ENCODE measurements at places on chromosomes 11 and 22. TPM values are rescaled to one million over a fixed set of nuclear protein-coding genes. Genes with fewer than 3 reads are reported as not detected.
A peak's percentile ranks its signal among the peaks of the same experiment; 100 is the strongest.

DNA sequence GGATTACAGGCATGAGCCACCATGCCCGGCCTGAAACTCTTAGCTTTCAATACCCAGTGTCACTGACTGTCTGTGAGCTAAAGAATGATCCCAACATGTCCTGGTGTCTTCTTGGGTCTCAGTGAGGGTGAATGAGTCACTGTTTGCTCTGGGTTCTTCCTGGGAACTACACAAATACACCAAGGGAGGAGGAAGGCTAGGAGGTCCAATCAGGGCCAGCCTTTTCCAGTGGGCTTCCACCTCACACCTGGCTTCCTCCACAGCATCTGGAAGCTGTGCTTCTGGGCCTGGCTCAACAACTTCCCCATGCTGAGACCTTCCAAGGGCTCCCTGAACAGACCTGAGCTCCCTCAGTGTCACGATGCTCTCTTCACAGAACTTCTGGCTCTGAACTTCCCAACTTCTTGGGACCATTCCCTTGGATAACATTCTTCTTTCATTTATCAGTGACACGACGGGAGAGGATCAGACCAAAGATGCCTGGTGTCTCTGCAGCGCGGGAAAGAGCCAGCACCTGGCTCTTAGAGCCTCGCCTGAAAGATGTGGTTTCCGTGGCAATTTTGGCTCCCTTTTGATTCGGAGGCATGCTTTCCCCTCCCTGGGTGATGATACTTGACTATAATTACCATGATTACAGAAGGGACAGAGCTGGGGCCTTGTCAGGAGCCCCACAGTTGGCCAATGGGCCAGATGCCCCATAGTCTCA lies 22.3 kb upstream of the CHRM4 start:
- no peak for DNase-seq
- no peaks in the 10 kb centered on the region for H3K4me1 ChIP-seq
- no peaks in the 10 kb centered on the region for H3K27me3 ChIP-seq
- H3K27ac ChIP-seq = no peak overlapping the region
- H3K4me3 ChIP-seq = no peak overlapping the region

DNA sequence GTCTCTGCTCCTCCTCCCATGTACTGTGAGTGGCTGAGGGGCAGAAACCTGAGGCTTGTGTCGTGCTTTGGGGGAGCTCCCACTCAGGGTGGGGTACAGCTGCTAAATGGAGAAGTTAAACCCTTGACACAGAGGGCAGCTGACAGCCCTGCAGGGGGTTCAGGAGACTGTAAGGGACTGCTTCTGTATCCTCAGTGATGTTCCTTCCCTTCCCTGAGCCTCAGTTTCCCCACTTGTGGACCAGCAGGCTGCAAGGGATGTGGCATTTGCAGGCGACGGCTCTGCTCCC lies 15.6 kb downstream of the SYNGR1 start:
- H3K27ac ChIP-seq = no peak overlapping the region
- no peak for DNase-seq
- no peaks in the 10 kb centered on the region for H3K27me3 ChIP-seq
- H3K36me3 ChIP-seq = no peaks in the 10 kb centered on the region

DNA sequence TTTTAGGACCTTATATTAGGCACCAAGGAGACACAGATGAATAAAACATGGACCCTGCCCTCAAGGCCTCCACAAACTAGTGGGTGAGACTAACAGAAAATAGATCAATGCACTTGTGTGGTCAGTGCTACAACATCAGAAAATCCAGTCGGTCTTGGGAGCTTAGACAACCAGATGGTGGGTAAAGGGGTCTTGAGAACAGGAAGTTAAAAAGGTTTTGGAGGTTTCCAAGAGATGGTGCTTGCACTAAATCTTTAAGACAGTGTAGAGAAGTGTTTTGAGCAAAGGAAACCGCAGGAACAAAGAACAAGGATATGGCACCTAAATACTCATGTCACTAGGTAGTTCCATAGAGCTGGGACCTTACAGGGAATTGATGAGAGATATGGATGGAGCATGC lies 56.2 kb downstream of the GALNT18 start:
- H3K27ac ChIP-seq = no peak overlapping the region
- H3K4me1 ChIP-seq = peaks cover 10% of the 10 kb centered on the region
- H3K27me3 ChIP-seq = peaks cover 6% of the 10 kb centered on the region
- no peaks in the 10 kb centered on the region for H3K36me3 ChIP-seq
- DNase-seq = no peak

GRCh38 chr11:92651159-92651558 lies 318.3 kb upstream of the MTNR1B start:
- no peaks in the 10 kb centered on the region for H3K36me3 ChIP-seq
- H3K27ac ChIP-seq = no peak overlapping the region
- no peaks in the 10 kb centered on the region for H3K4me1 ChIP-seq

GRCh38 chr11:69425895-69426544 lies 55.4 kb upstream of the LINC01488 start:
- H3K36me3 ChIP-seq = no peaks in the 10 kb centered on the region
- no peaks in the 10 kb centered on the region for H3K4me1 ChIP-seq
- H3K27me3 ChIP-seq = no peaks in the 10 kb centered on the region
- no peak for DNase-seq

GRCh38 chr11:86589856-86590589 lies 82.4 kb downstream of the ME3 start:
- H3K27ac ChIP-seq = no peak overlapping the region
- no peaks in the 10 kb centered on the region for H3K27me3 ChIP-seq
- no peaks in the 10 kb centered on the region for H3K36me3 ChIP-seq
- H3K4me3 ChIP-seq = no peak overlapping the region
- DNase-seq = no peak
- peaks cover 10% of the 10 kb centered on the region for H3K4me1 ChIP-seq

DNA sequence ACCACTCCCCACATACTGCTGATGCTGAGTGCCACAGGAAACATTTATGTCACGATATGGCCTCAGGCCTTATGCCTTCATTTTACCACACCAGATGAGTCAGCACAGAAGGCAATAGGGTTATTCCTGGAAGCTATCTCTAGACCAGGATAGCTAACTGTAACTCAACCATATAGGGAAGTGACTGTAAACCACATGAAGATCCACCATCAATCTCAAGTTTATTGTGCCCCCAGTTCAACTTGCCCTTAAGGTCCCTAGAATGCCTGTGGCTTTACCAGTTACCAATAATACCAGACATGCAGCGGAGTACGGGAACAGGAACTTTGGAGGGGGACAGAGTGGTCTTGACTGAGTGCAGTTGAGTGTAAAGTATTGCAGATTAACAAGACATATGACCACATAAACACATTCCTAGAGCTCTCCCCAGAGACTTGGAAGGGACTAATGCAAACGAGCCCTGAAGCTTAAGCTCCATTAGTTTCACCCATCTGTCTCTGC lies 180.9 kb downstream of the KIF18A start:
- DNase-seq = peak; percentile 6
- no peaks in the 10 kb centered on the region for H3K4me1 ChIP-seq
- H3K4me3 ChIP-seq = no peak overlapping the region
- no peaks in the 10 kb centered on the region for H3K27me3 ChIP-seq
- no peaks in the 10 kb centered on the region for H3K36me3 ChIP-seq

- H3K27me3 ChIP-seq = no peaks in the 10 kb centered on the region
- no peak for DNase-seq
- H3K36me3 ChIP-seq = no peaks in the 10 kb centered on the region
- H3K4me1 ChIP-seq = no peaks in the 10 kb centered on the region
These were observed 25.4 kb upstream of the MS4A6A start for GRCh38 chr11:60208146-60208895.

DNA sequence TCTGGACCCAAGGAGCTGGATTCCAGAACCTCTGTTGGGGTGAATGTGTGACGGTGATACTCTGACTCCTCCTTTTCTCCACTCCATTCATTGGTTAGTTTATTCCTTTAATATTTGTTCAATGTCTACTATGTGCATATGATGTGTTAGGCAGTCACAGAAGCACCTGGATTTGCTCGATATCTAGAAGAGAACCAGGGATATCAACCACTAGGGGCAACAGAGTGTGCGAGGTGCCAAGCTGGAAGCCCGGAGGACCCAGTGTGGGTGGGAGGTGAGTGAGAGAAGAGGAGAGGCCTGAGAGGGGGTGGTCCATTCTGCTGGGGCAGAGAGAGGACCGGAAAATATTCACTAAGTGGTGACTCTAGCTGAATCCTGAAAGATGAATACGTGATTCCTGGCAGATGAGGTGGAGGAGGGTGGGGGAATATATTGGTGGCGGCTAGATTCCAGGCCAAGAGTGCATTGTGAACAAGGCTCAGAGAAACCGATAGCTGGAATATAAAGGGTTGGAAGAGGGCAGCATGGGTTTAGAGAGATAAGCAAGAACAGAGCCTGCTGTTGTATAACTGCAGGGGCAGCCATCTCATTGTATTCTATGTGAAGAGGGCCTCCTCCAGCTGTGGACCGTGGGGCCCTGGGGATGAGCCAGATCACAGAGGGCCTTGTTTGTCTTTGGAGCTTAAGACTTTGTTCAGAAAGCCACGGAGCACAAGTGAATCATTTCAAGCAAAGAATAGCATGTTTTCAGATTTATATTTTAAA lies 6.9 kb upstream of the TIMP3 start:
- H3K4me1 ChIP-seq = no peaks in the 10 kb centered on the region
- no peaks in the 10 kb centered on the region for H3K36me3 ChIP-seq
- no peak overlapping the region for H3K4me3 ChIP-seq
- H3K27me3 ChIP-seq = no peaks in the 10 kb centered on the region

GRCh38 chr11:36014898-36015665 lies 71.2 kb downstream of the LDLRAD3 start:
- no peak overlapping the region for H3K4me3 ChIP-seq
- peak; percentile 43 for DNase-seq
- peaks cover 13% of the 10 kb centered on the region for H3K4me1 ChIP-seq
- H3K36me3 ChIP-seq = no peaks in the 10 kb centered on the region
- no peaks in the 10 kb centered on the region for H3K27me3 ChIP-seq

- peaks cover 36% of the 10 kb centered on the region for H3K4me1 ChIP-seq
- no peaks in the 10 kb centered on the region for H3K27me3 ChIP-seq
- no peak overlapping the region for H3K4me3 ChIP-seq
- H3K36me3 ChIP-seq = no peaks in the 10 kb centered on the region
- no peak overlapping the region for H3K27ac ChIP-seq
These were observed 21.3 kb upstream of the GRAMD4 start for GRCh38 chr22:46598737-46599424.

- no peaks in the 10 kb centered on the region for H3K36me3 ChIP-seq
- no peaks in the 10 kb centered on the region for H3K27me3 ChIP-seq
- no peak overlapping the region for H3K27ac ChIP-seq
- no peaks in the 10 kb centered on the region for H3K4me1 ChIP-seq
- no peak overlapping the region for H3K4me3 ChIP-seq
These were observed 61.8 kb upstream of the ADA2 start for GRCh38 chr22:17281026-17281425.

DNA sequence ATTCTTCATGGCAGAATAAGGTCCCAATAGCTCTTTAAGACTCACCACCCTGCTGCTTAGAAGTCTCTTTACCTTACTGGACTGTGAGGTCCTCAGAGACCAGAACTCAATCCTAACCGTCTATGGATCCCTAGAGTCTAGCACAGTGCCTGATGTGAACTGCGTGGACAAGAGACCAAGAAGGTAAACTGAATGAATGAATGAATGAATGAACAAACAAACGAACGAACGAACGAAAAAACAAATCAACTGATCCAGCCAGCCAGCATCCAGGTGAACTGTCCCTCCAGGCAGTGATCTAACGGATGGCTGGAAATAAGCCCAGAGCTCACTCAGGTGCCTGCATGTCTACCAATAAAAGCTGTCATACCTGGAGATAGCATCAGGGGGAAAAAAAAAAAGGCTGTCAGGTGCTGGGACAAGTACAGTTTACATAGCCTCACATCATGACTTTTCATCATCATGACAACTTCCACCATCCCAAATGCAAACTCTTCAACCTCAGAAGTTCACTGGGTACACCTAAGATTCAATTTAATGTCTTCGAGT lies 59.8 kb downstream of the PACSIN2 start:
- H3K4me1 ChIP-seq = peaks cover 20% of the 10 kb centered on the region
- H3K27ac ChIP-seq = no peak overlapping the region
- H3K4me3 ChIP-seq = no peak overlapping the region
- no peaks in the 10 kb centered on the region for H3K36me3 ChIP-seq

DNA sequence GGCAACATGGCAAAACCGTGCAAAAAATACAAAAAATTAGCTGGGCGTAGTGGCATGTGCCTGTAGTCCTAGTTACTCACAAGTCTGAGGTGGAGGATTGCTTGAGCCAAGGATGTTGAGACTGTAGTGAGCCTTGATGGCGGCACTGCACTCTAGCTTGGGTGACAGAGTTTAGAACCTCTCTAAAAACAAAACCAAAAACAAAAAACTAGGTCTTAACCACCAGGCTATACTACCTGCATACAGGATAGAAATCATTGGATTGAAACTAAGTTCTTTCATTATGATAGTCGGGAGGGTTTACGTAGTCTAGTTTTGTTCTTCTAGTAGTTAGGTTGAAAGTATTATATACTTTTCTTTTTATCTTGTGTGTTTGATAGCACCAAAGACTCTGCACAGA lies 5.8 kb downstream of the RNF214 start:
- peaks cover 65% of the 10 kb centered on the region for H3K36me3 ChIP-seq
- H3K4me3 ChIP-seq = no peak overlapping the region
- no peaks in the 10 kb centered on the region for H3K27me3 ChIP-seq
- H3K4me1 ChIP-seq = peaks cover 13% of the 10 kb centered on the region
- DNase-seq = no peak

The OR8G5 gene
- total RNA-seq = not detected

The APOA5 gene
- not detected for total RNA-seq

The CCDC188 gene
- 3.6 TPM for total RNA-seq

The KRTAP5-8 gene
- total RNA-seq = not detected

The VSTM5 gene
- 6.2 TPM for total RNA-seq

The GGTLC3 gene
- not detected for total RNA-seq

The C11orf16 gene
- not detected for total RNA-seq

The KIRREL3 gene
- not detected for total RNA-seq

The SHANK2 gene
- total RNA-seq = 126 TPM

The OR52A5 gene
- total RNA-seq = not detected
